ENCODE measurements at places on chromosomes 6 and 20. TPM values are rescaled to one million over a fixed set of nuclear protein-coding genes. Genes with fewer than 3 reads are reported as not detected.

The BMP5 gene
- 0.49 TPM for total RNA-seq

- no peak overlapping the region for H3K27ac ChIP-seq
- DNase-seq = no peak
- H3K4me3 ChIP-seq = no peak overlapping the region
- H3K27me3 ChIP-seq = no peaks in the 10 kb centered on the region
- H3K4me1 ChIP-seq = no peaks in the 10 kb centered on the region
Measured at GRCh38 chr20:3483784-3484183, 13.0 kb downstream of the ATRN start.

- no peaks in the 10 kb centered on the region for H3K4me1 ChIP-seq
- no peaks in the 10 kb centered on the region for H3K36me3 ChIP-seq
- no peak overlapping the region for H3K4me3 ChIP-seq
- DNase-seq = no peak
- H3K27me3 ChIP-seq = no peaks in the 10 kb centered on the region
Measured at GRCh38 chr20:20734475-20734948, 22.1 kb upstream of the RALGAPA2 start.

The ZDHHC14 gene
- total RNA-seq = 2.0 TPM

DNA sequence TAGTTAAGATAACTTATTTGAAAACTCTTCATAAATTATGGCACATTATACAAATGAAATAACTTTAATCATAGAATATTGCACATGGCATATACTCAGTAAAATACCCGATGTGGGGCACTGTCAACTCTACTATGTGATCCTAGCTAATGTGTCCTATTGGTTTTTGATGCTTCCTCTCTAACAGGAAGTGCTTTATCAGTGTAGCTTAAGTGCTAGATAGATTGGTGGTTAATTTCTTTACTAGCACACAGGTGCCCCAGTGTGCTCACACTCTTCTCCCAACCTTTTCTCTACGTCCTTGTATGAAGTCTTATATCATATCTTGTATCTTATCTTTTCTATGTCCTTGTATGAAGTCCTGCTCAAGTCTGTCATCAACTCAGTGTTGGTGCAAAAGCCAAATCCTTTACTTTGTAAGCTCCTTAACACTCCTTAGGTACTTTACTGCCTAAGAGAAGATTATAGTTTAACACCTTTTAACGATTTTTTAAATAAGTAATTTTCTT lies 358.9 kb downstream of the CENPW start:
- H3K27ac ChIP-seq = no peak overlapping the region
- H3K36me3 ChIP-seq = no peaks in the 10 kb centered on the region
- no peak for DNase-seq
- no peak overlapping the region for H3K4me3 ChIP-seq

GRCh38 chr6:32697031-32697430 lies 30.6 kb upstream of the HLA-DQB1 start:
- H3K36me3 ChIP-seq = no peaks in the 10 kb centered on the region
- no peaks in the 10 kb centered on the region for H3K27me3 ChIP-seq
- no peak overlapping the region for H3K27ac ChIP-seq

The NHSL1 gene
- total RNA-seq = 16.3 TPM

- H3K36me3 ChIP-seq = peaks cover 36% of the 10 kb centered on the region
- no peak for DNase-seq
- no peak overlapping the region for H3K4me3 ChIP-seq
- H3K27me3 ChIP-seq = no peaks in the 10 kb centered on the region
- peak overlapping the region; percentile 67 for H3K27ac ChIP-seq
Measured at GRCh38 chr6:148521158-148521557, 178.5 kb downstream of the SASH1 start.

- H3K27me3 ChIP-seq = no peaks in the 10 kb centered on the region
- no peak overlapping the region for H3K27ac ChIP-seq
- DNase-seq = no peak
- H3K4me3 ChIP-seq = no peak overlapping the region
Measured at GRCh38 chr20:42267793-42268384, 649.7 kb upstream of the CHD6 start.

- no peaks in the 10 kb centered on the region for H3K27me3 ChIP-seq
- peak overlapping the region; percentile 98 for H3K4me3 ChIP-seq
- peak overlapping the region; percentile 76 for H3K27ac ChIP-seq
- H3K4me1 ChIP-seq = peaks cover 3% of the 10 kb centered on the region
- H3K36me3 ChIP-seq = peaks cover 68% of the 10 kb centered on the region
Measured at GRCh38 chr6:33271117-33271467, 584 bp downstream of the VPS52 start.

All from endodermal cell (in vitro differentiated cells).